ENCODE measurements at places on chromosomes 12 and 14. TPM values are rescaled to one million over a fixed set of nuclear protein-coding genes. Genes with fewer than 3 reads are reported as not detected.

The ZFHX2 gene
- 0.35 TPM for total RNA-seq

DNA sequence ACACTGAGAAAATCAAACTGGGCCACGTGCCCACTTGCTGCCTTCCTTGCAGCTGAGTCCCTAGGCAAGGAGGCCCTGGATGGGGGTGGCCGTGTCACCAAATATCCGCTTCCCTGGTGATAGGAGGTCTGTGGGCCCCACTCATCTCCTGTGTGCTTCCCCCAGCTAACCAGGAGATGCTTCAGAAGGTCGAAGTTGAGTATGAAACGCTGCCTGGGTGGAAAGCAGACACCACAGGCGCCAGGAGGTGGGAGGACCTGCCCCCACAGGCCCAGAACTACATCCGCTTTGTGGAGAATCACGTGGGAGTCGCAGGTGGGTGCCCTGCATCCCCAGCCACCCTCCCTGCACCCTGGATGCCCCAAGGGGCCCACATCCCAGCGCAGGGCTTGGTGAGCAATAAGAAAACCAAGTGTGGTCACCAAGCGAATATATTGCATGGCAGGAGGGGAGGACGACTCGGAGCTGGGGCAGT, 6.8 kb upstream of the SIVA1 start:
- DNase-seq: no peak

DNA sequence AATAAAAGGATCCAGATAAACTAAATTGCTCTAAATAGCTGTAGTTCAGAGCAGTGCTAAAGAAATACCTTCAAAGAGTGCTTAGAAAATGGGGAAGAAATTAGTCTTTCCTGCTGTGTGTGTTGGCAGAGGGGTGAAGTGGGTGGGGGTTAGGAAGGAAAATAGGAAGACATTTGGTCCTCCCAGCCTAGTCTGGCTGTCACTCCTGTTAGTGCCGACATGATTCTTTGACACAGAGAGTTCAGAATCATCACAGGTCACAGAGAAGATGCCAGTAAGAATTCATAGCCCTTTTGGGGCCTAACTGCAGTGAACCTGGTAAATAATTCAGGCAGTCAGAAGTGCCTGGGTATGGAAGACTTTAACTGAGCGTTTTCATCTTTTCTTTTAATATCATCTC, 74.8 kb downstream of the FLRT2 start:
- DNase-seq: no peak

- DNase-seq: no peak
These were observed 40.9 kb downstream of the TRIP11 start for GRCh38 chr14:91998667-91999570.

DNA sequence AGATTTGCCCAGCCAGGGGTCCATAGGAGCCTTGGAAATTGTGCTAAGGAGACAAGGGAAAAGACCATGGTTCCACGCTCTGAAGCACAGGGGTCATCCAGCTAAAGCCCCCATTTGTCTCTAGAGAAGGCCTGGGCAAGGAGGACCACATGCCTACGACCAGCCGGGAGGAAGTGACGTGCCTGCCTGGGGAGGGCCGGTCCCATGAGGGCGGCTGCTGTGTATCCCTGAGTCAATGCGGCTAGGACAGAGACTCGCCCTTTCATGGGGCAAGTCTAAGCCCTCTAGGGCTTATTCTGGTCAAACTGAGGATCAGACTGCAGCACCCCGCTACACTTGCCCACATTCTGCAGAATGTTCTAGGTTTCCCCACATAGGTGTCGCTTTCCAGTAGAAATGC, 20.6 kb upstream of the RIN3 start:
- DNase-seq: no peak

DNA sequence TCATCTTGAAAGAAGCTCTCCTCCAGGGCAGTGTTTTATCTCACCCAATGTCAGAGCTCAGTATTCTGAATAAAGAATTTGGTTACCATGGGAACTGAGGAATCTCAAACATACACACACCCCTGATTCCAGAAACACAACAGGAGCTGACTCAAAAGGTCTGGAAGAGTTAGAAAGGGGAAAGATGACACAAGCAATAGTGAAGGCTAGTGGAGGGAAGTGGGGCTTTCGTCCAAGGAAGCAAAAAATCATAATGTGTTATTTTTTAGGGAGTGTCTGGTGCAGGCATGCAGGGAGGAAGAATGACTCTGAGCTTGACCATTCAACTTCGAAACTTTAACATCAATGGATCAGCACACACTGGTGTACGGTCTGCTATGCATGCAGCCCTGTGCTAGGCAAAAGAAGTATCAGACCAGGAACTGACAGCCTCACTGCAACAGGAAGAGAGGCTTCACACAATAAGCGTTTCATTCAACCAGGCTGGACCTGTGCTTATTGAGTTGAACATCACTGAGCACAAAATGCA, 20.3 kb downstream of the HEBP1 start:
- DNase-seq: peak; percentile 36

DNA sequence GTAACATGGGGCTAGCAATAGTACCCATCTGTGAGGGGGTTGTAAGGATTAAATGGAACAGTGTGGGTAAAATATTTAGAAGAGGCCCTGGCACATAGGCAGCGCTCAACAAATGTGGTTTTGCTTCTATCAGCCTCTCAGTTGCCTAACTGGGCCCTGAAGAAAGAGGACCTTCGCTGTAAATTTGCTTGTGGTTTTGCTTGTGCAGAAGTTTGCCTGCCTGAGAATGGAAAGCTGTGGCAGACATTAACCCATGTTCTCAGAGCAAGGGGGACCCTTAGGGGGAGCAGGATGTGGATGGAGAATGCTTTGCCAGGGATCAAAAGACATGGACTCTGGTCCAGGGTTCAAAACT, 160.1 kb downstream of the BRMS1L start:
- DNase-seq: no peak

GRCh38 chr12:75172611-75173010, 37.0 kb downstream of the KCNC2 start:
- DNase-seq: no peak

DNA sequence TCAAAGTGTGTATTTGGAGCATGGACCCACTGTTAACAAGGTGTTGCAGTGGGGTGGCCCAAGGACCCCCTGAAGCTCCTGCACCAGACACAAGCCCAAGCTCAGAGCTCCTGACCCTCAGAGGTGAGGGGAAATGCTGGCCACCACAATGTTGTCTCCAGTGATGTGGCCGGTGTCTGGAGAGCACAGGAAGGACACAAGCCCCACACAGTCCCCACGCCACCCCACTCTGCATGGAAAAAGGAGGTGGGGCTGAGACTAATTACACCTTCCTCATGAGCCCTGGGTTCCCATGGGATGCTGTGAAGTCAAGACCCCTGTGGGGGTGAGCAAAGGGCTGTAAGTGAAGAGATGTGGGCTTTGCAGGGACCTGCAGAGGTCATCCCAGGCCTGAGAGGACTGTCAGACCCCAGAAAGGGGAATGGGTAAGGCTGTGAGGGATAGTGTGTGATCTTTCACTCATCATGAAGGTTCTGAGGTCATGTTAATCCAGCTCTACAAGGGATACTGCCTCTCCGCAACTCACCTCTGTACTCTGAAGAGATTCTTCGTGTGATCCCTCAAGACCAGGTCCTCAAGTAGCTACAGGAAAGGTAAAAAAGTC, 136.3 kb upstream of the DHRS4 start:
- no peak for DNase-seq

DNA sequence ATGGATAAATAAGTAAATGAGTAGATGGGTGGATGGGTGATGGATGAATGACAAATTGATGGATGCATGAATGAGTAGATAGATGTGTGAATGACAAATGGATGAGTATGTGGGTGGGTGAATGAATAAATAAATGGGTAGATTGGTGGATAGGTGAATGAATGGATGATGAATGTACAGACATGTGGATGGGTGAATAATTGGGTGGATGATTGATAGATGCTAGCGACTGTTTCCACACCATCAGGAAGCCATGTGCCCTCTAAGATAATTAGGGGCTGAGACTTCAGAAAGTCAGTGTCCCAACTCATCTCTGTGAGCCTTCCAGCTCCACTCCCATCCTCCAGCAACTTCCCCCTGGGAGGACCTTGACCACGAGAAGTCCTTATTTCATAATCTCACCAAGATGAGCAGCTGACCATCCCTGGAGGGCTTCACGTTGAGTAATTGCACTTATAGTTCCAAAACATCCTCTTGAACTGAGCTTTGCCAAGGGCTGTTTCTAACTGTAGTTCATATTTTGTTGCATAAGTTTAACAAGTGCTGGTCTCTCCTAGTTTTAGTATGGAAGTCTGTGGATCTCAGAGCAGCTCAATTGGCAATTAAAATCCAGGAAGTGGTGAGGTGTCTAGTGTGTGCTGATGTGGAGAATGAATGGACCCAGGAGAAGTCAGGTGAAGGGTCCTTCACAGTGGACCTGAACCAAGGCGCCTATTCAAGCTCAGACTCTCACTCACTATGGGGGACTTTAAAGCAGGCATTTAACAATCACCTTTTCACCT, 295.7 kb downstream of the ADGRD1 start:
- no peak for DNase-seq

The OTX2 gene
- total RNA-seq: not detected

- no peak for DNase-seq
These were observed 18.8 kb downstream of the GNG2 start for GRCh38 chr14:51879170-51879569.

The NDRG2 gene
- 563 TPM for total RNA-seq

DNA sequence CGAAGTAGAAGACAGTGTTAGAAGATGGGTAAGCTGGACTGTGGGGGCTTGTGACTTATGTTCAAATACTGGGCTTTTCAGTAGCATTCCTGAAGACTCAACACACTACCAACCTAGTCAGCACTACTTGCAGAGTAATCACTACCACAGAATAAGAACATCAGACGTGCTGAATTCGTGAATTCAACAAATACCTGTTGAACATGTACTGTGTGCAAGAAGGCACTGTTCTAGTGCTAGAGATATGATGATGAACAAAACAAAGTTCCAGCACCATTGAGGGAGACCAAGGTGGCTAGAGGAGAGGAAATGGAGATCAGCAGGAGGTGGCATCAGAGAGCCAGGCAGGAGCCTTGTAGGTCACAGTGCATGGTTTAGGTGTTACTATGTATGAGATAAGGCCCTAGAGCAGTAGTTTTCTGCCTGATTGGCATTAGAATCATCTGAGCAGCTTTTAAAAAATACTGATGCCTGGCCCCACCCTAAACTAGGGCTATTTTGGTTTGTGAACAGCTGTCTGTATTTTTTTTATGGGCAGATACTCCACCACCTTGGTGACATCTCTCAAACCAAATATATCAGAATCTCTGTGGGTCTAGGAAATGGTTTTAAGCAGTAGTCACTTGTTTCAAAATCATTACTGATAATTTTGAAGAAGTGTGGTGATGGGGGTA, 26.8 kb downstream of the FERMT2 start:
- no peak for DNase-seq

- no peak for DNase-seq
These were observed 13.1 kb downstream of the ARF6 start for GRCh38 chr14:49905989-49906388.

The CLEC4D gene
- total RNA-seq: not detected

DNA sequence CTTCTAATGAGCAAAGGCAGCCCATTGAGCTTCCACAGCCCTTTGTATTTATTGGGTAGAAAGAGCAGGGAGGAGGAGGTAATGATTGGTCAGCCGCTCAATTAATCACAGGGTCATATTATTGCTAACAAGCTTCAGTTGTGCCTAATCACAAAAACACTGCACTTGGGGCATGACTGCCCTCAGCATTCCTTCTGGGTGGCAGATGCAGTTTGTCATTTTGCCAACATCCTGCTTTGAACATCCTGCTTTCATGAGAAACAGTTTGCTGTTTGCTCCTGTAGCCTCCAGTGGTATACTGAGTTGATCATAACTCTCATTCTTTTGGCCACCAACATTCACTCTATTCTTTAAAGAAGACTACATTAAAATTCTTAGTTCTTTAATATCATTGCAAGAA, 462.9 kb upstream of the MIS18BP1 start:
- DNase-seq: no peak

The SRRM4 gene
- not detected for total RNA-seq

- no peak for DNase-seq
These were observed 878.9 kb upstream of the SEL1L start for GRCh38 chr14:82412545-82412944.

DNA sequence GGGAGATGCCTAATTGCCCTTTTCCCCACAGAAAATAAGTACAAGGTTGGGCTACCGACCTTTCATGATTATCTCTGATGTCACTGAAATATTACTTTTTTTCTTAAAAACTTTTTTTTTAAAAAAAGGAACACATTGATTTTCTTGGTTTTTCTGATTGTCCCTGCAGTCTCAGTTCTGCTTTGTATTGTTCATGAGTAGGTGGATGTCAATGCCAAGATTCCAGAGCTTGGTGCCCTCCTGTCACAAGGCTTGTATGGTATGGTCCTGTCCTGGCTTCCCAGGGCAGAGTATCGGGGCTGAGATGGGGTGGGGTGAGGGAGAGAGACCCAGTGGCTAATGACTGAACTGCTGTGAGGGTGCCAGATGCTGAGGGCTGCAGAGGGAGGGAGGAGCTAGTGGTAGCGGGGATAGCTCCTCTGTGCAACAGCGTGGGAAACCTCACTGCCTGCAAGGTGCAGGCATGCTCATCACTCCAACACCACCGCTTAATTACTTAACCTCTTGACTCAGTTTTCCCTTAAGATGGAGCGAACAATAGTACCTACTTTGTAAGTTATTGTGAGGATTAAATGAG, 4.4 kb upstream of the CTDSP2 start:
- DNase-seq: no peak

The KRT77 gene
- total RNA-seq: not detected

DNA sequence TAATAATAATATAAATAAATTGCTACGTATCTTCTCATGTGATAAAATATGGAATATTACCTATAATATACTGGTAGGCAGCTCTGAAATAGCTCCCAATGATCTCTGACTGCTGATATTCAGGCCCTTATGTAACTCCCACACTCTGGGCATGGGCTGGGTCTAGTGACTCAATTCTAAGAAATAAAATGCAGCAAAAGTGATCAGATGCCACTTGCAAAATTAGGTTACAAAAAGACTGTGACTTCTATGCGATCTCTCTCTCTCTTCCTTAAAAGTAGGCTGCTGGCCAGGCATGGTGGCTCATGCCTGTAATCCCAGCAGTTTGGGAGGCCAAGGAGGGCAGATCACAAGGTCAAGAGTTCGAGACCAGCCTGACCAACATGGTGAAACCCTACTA, 10.3 kb upstream of the CACNB3 start:
- no peak for DNase-seq

The SLC25A21 gene
- 3.0 TPM for total RNA-seq

The RPL10L gene
- total RNA-seq: not detected

GRCh38 chr12:119082016-119082415, 96.7 kb upstream of the HSPB8 start:
- no peak for DNase-seq

GRCh38 chr14:95387826-95388445, 68.2 kb upstream of the CLMN start:
- DNase-seq: no peak

- DNase-seq: no peak
These were observed 13.1 kb downstream of the EVL start for GRCh38 chr14:100078216-100078803.

- DNase-seq: no peak
These were observed 51.3 kb downstream of the MARK3 start for GRCh38 chr14:103436533-103436932.

The TSHR gene
- 0.62 TPM for total RNA-seq

The P2RX4 gene
- 10.9 TPM for total RNA-seq

Measured in uterus (tissue), 4 donors.